ENCODE measurements at places on chromosomes 4 and X.

DNA sequence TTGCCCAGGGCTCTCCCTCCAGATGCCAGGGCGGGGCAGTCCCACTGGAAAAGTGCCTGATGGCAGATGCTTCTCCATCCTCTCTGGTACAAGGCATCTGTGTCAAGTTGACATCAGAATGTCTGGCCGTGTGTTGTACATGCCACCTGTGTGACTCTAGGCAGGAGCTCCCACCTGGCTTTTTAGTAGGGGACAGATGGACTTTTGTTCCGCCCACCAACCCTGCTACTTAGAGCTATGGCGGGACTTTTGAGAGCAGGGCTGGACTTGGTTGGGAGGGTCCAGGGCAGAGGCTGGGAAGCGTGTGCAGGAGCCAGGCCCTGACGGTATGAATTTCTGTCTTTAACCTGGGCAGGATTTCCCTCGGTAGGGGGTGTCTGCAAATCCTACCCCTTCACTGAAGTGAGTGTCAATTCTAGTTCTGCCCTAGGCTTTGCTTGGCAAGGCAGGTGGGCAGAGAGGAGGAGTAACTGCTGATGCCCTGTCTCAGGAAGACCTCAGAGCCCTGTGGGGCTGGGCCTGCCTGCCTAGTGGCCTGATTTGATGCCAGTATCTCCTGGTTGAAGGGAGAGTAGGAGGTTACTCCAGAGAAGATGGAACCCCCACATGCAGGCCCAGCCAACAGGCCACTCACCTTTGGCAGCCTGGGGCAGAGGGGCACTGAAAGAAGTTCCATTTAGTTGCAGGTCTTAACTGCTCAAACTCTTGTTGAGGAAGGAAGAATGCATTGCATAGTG lies 99.1 kb downstream of the PJA1 start:
- DNase-seq = no peak

DNA sequence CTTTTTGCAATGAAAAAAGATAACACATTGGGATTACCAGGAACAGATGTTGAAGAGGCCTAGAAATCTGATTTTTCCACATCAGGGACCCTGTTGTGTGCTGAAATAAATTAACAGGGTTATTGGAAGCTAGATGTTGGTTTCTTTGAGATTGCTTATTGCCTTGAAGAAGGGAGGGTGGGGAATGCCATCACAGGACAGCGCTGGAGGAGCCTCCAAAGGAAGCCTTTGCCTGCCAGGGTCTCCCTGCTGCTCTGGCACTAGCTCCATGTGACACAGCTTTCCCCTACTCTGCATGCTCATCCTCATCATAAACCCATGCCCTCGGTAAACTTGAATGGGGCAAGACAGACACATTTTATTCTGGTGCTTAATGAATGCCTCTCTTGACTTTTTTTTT lies 76.1 kb downstream of the MID1IP1 start:
- DNase-seq = no peak

DNA sequence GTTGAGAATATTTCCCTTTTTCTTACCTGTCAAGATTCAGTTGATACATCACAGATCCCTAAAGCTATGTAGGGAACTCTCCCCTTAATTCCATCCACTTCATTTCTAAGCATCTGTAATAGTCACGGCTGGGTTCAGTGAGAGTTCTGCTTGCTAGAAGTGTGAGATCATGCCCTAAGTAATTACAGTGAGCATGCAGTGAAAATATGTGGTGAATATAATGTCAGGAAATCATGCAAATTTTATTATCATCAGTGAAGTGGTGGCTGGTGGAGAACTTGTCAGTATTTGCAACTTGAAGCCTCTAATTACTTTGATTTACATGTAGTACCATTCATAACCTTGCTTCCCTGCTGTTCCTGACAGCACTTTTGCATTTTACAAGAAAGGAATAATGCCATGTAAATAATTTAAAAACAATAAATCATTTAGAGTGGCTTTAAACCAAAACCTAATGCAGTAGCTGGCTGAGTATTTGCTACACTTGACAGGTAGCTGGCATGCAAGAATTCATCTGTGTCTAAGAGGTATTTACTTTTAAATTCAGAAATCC lies 28.3 kb upstream of the CFAP299 start:
- no peak for DNase-seq

- no peak for DNase-seq
These were observed 53.0 kb upstream of the SORCS2 start for GRCh38 chr4:7139167-7139982.

DNA sequence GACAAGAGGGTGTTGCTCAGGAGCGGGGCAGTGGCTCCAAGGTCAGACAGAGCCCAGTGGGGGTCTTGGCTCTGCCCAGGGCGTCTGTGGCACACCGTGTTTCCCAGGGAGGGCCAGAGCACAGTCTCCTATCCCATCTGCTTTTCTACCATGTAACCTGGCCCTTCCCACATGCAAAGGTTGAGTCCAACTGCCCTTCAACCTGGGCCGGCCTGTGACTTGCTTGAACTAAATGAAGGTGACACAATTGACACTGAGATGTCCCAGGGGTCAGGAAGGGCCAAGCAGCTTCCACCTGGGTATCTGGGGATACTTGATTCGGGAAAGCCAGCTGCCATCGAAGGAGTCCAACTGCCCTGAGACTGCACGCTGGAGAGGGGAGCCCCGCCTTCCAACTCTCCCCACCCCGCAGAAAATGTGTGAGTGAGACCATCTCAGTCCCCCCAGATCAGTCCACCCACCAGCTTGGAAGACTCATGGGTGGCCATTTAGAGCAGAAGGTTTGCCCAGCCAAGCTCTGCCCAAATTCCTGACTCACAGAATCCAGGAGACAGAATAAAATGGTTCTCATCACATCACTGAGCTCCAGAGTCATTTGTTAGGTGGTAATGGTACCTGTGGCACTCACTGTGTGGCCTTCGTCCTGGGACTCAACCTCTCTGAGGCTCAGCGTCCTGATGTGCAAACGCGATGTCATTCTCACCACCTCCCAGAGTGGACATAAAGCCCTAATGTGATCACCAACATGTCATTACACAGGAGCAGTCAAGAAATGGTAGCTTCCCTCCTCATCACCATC lies 18.1 kb downstream of the PPP2R2C start:
- no peak for DNase-seq

- DNase-seq = no peak
These were observed 27.1 kb downstream of the KCTD8 start for GRCh38 chr4:44421330-44422065.

- no peak for DNase-seq
These were observed 91.5 kb downstream of the PPP2R2C start for GRCh38 chr4:6380746-6381410.

DNA sequence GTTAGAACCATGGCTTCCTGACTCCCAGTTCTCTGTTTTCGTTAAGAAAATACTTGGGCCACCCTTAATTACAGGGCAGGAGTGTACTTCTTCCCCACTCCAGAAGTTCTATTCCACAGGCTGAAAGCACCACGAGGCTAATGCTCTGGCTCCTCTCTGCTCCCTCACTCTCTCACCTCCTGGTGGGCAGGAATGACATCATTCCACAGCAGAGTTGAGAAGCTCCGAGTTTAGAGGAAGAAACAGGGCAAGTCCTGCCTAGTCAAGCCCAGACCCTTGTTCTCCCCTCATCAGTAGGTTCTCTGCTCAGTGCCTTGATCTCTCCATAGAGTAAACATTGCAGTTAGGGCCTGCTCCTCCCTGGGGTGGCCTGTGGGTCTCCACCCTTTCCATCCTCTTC lies 343.8 kb upstream of the CLNK start:
- no peak for DNase-seq

DNA sequence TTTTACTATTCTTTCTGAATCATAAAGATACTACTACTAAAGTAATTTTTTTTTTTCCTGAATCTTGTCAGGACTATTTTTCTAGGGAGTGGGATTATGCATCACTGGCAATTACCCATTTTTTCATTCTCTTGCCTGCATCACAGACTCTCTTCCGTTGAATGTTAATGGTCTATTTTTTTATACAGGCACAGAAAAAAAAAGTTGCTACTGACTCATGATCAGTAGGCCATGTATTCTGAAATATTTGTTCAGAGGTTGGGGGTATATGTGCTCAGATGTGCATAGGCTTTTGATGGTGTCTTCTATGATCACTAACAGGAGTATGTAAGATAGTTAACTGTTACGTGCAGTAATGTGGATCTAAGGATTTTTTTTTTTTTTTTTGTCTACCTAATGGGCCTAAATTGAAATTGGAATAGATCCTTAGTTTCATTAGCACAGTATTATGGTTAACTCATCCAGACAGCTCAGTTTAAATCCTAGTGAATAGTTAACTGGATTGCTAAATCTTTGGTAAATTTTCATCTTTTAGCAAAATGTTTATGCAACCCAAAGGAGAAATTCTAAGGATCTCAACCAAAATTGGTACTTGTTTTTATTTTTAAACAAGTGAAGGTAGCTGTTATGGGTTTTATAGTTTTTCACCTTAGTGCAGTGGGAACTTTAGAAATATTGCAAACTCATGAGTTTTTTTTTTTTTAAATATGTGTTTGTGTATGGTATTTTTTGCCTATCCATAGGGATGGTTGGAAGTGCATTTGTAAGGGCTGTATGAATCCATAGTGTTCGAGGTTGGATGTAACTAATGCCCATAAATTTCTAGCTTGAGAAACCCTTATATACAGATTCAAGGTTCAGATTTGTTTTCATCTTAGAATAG lies 12.1 kb downstream of the BMP2K start:
- no peak for DNase-seq

DNA sequence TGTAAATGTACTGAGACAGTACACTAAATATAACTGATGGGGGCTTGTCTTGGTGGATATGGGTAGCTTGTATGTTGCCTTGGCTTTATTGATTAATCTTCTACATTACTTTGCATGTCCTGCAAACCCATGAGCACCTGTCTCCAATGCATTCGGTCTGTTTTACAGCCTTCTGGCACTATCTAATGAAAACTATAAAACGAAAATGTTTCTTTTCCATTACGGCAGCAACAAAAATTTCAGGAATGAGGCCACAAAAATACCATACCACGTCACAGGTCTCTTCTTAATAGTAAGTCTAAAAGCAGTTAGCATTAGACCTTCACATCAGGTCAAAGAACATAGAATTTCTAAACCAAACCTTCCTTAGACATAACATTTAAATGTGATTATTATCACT lies 49.8 kb downstream of the EDNRA start:
- DNase-seq = no peak

DNA sequence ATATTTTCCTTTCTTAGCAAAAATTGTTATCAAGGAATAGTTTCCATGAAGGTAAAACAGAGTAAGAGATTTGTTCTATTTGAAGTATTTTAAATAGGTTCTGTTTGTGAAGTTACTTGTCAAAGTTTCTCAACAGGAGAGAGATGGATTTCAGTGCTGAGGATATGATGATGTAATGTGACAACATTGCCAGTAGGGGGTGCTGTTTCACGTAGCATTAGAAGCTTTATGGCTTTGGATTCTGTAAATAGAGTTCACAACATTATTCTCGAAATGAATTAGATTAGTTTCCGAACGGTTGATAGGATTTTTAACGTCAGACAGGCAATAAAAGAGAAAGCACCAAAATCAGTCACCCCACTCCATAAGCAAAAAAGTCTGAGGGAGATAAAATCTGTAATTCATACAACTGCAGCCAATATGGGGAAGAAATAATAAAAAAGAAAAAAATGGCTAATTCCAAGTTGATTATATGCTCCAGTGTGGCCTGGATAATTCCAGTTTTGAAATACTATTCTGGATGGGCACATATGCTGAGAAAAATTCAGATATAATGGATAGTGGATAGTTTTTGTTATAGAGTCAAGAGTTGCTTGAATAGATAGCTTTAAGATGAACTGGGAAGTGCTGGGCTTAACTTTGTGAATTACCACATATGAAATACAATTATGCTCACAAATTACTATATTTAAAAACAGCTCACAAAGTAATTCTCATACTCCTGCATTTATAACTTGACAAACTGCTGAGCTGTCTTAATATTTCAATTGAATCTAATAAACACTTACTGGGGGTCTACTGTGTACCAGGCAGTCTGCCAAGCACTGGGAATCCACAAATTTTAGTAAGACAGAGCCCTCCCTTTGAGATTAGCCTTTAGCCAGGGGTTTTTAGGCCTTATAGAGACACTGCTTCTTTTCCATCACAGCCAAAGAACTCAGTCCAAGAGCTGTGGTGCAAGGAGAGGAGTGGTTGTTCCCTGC lies 109.1 kb downstream of the GPAT3 start:
- no peak for DNase-seq

- DNase-seq = no peak
These were observed 42.5 kb downstream of the SLC39A8 start for GRCh38 chr4:102302762-102303161.

GRCh38 chr4:73844345-73844744 lies 7.9 kb downstream of the CXCL6 start:
- DNase-seq = no peak

DNA sequence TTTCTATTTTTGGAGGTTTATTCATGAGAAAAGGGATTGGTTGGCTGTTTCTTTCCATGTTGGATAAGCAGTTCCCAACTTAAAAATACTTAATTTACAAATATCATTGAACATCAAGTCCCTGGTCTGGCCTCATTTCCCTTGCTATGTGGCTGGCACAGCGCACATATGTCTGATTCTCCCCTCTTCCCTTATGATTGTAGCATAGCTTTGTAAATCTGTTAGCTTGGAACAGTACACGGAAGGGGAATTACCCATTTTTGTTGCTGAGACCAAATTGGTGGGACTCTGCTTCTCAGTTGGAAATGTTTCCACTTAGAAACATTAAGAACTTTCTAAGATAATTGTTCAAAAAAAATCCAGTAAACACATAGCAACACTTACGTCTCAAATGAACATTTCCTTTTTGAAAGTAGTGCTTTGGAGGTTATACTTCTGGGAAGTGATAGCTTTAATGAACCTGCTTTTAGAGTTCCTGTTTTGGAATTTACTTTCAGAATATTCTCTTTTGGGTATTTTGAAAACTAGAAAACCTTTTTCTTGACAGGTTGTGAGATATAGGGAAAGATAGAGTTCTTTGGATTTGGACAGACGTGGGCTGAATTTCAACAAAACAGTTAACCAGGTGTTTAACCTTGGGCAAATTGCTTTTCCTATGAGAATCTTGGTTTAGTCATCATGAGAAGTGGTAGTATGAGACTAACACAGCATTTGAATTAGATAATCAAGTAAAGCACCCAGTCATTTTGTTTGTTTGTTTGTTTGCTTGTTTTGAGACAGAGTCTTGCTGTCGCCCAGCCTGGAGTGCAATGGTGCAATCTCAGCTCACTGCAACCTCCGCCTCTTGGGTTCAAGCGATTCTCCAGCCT lies 47.3 kb downstream of the STIM2 start:
- no peak for DNase-seq
